ENCODE measurements at places on chromosomes 6 and 20.

- DNase-seq = no peak
Measured at GRCh38 chr6:2857580-2858337, 16.1 kb upstream of the SERPINB1 start.

- no peak for DNase-seq
Measured at GRCh38 chr20:22453244-22454080, 130.9 kb downstream of the FOXA2 start.

DNA sequence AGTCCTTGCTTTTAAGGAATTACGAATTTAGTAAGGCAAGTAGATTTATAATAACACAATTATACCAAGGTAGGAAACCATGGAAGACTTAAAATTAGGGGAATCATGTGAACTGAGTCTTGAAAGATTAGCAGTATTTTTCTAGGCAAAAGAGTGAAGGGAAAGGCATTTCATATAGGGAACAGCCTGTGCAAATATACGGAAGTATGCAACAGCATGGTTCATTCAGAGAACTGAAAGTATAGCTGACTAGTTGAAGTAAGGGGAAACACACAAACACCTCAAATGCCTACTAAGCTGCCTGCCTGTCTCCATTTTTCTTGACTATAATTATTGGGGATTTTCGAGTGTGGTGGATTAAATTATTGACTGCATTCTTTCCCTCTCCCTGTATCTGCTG is 39.0 kb upstream of the ECHDC1 start:
- no peak for DNase-seq

DNA sequence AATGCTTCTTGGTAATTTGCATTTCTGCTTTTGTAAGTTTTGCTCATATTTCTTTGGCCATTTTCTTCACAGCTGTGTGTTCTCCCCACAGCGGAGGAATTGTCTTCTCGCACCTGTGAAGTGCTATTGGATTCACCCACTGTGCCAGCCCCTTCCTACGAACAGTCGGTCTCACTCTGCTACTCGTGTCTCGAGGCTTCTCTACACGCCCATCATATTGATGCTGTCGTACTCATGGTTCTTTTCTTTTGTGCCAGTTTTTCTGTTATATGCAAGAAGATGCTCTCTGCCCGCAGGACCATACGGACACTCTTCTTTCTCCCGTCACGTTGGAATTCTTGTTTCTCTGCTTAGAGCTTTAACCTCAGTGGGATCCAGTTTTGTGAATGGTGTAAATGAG is 200.3 kb downstream of the DLL1 start:
- no peak for DNase-seq

GRCh38 chr6:53979468-53980067 is 131.7 kb upstream of the MLIP start:
- DNase-seq = no peak

DNA sequence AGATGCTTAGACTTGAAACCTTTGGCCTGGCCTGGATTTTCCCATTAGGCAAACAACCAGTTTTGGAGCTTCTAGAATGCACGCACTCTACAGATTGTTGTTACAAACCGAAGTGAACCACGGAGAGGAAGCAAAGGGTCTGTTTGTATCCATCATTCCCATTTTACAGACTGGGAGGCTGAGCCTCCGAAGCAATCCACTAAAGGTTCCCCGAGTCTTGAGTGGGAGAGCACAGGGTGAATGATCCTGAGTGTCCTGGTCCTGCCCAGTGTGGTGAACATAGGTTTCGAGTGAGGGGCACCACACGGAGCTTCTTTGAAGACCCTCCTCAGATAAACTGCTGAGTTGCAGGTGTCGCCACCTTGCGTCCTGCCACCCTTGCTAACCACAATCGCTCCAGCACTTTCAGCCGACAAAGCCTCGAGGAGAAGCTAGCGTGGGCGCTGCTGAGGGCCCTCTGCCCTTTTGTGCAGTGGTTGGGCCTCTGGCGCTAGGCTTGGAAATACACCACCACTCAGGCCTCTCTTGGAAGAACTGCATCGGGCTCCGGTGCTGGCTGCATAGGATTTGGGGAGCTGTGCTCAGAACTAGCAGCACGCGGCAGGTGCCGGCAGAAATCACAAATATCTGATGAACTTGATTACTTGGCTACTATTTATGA is 1.4 kb upstream of the PRDM13 start:
- DNase-seq = no peak

GRCh38 chr6:2818593-2818992 is 23.1 kb downstream of the SERPINB1 start:
- DNase-seq = no peak

All from NCI-H2081 treated with DMSO at 0.1 percent for 48 hours (cell line).